HS-27A (cell line): ENCODE measurements at places on chromosomes 2 and 18.

- no peak for DNase-seq
Observed at GRCh38 chr2:31992025-31992579, 18.7 kb downstream of the MEMO1 start.

GRCh38 chr2:219041252-219041651, at the start of gene CFAP65:
TSS of gene CFAP65 (minus strand) at chr2:219041516. CDS start at chr2:219039048, 2,468 bp downstream.
- no peak for DNase-seq

DNA sequence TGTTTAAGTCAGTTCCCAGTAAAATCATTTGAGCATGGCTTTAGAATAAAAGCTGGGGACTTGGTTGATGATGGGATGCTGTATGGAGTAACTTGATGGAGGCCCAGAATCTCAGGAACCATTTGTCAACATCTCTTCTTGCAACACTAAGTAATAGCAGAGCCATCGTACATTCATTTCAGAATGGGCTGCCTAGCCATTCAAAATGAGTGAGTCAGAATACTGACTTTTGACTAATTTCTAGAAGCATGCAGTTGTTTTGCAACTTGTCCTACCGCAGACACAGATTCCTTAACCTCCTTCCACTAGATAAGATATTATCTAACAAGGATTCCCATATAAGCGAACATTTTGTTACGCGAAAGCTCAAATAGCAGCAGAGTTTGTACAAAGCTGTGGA, 229.5 kb downstream of the CNTNAP5 start:
- no peak for DNase-seq

GRCh38 chr18:63112706-63113105, 206.9 kb downstream of the BCL2 start:
- no peak for DNase-seq

DNA sequence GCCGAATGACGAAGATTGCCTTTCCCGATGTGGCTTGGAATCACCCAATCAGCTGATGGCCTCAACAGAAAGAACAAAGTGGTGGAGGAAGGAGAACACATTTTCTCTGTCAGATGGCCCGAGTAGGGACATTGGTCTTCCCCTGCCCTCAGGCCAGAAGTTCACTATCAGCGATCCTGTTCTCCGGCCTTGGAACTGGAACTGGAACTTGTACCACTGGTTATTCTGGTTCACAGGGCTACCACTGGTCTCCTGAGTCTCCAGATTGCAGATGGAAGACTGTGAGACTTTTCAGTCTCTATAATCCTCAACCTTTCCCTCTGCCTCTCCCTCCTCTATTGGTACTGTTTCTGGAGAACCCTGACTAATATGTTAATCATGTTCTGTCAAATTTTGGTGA, 180.4 kb downstream of the ANKRD30B start:
- DNase-seq = no peak

GRCh38 chr2:40723194-40723593, 271.3 kb upstream of the SLC8A1 start:
- no peak for DNase-seq

DNA sequence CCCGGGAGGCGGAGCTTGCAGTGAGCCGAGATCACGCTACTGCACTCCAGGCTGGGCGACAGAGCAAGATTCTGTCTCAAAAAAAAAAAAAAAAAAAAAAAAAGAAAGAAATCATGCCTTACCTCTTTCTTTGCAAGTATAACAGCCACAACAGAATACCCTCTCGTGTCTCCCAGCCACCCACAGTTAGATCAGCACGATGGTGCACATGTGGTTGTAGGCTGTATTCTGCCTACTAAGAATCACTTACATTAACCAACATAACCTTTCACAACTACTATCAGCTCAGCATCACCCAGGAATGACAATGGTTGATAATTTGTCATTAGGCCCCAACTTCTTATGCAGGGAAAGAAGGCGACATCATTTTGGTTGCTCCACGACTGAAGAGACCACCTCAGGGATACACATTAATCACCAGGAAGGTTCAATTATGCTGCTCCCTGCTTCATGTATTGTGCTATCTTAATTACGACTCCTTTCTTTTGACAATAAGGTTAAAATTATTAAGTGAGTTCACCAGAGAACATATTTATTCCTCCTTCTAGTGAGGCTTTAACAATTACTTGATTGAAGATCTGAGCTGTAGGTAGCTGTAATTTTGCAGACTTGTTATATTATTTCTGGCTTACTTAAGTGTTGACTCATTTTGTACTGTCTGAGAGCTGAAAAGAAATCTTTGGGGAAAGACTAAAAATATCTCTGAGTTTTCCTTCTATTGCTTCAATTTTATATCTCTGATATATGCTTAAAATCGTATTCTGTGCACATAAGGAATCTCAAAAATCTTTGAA, 120.1 kb downstream of the LRP1B start:
- DNase-seq = no peak

- DNase-seq = no peak
Observed at GRCh38 chr2:95058989-95059641, 33.6 kb downstream of the MAL start.

- DNase-seq = no peak
Observed at GRCh38 chr18:76489081-76489480, 6.0 kb downstream of the ZNF516 start.

DNA sequence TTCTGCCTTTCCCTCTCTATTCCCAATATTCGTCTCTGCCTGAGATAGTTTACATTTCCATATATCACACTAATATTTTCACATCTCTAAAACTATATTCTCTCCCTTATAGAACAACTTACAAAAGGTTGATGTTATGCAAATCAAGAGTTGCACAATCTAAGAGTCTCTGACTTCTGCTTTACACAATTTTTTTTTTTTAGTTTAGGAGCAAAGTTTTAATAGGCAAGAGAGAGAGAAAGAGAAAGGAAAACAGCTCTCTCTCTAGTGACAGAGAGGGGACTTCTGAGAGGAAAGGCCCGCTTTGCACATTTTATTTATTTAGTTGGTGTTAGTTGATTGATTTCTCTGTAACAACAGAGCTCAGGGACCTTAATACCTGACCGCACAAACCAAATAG, 380.2 kb downstream of the TXNL1 start:
- DNase-seq = no peak

- no peak for DNase-seq
Observed at GRCh38 chr2:85523903-85524335, 15.0 kb upstream of the MAT2A start.

- DNase-seq = no peak
Observed at GRCh38 chr2:227653419-227653818, 13.2 kb upstream of the SCYGR5 start.

DNA sequence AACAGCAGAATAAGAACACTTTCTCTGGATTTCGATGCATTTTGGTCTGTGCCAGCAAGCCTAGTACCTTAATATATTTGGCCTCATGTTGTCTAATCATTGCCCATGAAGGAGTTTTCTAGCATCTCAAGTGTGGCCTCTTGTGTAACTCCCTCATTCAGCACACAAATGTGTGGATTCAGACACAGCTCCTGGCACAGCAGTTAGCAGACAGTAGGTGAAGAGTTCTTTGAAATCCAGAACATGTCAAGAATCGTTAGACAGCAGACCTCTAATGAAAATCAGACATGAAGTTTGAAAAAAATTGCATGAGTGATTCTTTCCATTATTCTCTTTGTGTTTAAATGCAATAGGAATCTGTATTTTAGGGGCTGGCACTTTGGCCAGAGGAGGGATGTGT, 177.0 kb downstream of the FMNL2 start:
- no peak for DNase-seq

DNA sequence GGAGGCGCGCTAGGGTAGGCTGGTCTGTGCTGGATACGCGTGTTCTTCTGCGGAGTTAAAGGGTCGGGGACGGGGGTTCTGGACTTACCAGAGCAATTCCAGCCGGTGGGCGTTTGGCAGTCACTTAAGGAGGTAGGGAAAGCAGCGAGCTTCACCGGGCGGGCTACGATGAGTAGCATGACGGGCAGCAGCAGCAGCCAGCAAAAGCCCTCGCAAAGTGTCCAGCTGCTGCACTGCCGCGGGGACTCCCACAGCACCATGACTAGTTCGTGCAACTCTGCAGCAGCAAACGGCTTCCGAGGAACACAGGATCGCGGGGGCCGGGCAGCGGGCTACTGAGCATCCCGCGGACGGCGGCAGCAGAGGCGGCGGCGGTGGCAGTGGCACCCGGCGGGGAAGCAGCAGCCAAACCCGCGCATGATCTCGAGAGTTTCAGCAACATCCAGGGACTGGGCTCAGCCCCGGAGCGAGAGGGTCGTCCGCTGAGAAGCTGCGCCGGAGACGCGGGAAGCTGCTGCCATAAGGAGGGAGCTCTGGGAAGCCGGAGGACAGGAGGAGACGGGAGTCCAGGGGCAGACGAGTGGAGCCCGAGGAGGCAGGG, 368 bp downstream of the TMEFF2 start:
- no peak for DNase-seq

DNA sequence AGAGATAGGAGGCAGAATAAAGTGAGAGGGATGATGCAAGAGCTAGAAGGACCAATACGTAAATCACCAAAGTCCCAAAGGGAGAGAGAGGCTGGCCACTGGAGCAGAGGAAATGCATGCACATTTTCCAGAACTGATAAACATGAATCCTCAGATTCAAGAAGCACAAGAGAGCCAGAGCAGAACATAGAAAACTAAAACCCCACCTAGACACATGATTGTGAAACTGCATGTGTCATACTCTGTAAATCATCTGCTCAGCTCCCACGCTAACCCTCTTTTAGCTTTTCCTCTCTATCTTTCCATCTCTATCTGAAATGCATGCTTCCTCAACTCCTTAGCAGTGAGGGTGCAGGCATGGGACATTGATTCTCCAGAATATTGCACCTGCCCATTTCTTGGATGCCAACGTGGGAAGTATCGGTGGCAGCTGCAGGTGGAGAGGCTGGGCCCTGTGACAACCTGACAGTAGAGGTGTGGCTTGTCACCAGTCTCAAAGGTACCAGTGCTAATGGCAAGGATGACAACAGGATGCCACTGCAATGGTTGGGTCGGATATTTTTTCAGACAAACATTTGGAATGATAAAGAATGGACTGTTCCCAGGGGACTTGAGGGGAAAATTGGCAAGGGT, 89.3 kb upstream of the OTOS start:
- DNase-seq = no peak

DNA sequence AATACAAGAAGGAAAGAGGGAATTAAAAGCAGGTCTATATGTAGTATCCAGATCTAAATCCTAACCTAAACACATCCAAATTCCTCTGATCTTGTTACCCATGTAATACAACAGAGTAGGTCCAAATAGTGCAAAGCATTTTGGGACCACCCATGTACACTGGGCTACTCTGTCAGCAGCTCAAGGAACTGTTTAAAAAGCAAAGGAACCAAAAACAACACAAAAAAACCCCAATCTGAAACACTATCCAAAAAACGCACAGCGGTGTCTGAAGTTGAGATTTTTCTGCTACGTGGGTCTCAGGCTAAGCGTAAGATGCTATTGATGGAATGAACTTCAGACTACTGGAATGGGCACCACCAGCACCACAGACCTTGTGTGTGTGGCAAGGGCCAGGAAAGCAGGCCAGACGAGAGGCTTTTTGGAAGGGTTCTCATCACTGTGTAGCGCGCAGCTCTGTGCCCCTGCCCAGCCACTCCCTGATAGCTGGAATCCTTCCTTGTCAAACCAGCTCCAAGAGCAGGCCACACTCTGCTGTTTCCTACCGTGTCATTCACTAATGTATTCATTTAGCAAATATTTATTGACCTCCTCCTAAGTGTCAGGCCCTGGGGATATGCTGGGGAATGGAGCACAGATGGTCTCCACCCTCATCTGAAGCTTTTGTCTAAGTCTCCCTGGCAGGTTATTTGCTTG, 101.4 kb downstream of the COLEC12 start:
- no peak for DNase-seq

DNA sequence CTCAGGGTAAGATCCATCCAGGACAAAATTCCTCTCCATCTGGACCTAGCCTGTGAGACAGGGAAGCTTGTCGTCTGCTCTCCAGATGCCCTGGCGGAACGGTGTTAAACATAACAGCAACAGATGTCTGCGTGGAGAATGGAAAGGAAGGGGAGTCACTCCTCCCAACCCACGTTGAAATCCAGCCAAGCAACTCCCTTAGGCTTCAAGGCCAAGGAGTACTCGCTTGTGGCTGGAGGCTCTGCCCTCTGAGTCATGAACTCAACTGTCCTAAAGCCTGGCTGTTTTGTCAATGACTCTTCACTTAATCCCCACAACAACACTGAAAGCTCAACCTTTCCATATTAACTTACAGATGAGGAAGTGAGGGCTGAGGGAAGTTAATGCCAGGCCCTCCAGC, 42.2 kb downstream of the TPO start:
- DNase-seq = no peak

DNA sequence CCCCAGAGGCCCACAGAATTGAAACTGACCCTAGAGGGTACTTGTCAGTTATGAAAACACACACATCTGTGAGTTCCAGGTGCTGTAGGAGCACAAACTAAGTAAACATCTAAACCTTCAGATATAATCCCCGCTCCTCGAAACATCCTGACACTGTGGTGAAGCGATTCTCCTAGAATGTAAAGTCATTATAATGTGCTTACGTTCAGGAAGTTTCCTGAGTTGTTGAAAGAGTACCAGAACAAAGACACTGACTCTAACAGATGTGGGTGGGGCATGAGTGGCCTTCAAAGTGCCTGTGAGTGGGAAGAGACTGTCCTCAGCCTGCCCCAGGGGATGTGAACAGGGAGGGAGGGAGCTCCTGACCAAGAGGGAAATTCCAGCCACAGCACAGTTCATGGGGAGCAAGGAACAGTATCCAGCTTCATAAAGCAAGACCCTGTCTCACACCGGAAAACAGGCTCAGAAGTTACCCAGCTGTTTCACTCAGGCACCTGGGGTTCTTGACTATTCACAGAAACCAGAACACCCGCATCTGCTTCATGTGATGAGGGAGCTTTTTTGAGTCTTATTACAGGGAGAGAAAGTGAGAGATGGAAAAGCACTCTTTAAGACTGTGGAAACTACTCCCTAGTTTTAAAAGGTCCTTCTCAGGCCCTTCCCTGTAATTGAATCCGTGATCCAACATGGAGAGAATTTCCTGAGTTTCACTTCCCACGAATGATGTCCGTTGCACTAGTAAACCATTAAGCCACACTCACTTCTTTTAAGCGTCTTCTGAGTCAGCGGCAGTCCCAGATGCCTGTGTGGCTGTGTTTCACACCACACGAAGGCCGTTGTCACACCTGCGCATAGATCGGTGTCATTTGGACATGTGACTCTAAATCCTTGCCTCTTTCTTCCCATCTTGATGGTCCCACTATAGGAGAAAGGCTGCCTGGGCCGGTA, 88.6 kb upstream of the EML6 start:
- no peak for DNase-seq

DNA sequence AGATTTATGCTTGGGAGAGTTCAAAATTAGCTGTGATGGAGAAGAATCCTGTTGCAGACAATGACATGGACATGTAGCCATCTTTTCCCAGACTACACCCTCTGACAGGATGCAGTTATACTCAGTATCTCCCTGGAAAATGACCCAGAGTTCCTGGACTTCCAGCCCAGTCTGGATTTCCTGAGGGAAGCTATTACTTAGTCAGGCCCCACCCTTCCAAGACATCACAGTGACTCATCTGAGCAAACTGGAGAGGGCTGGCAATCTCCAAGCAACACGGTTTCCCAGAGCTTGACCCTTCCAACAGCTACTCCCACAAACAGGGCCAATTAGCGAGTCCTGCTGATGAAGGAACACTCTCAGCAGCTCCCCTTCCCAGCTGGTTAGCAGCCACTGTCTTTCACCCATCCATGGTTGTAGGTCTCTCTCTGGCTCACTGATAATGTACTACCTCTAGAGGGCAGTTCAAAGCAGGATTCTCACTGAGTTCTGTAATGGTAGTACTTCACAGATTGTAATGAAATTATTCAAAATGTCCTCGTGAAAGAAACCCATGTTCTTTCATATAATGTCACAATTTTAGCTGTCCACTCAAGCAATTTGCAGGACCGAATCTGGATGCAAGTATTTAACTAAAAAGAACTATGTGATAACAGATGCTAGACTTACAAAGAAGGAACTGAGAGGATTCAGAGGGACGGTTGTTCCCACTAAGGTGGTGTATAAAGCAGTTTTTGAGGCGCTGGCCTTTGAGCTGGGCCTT, 110.2 kb downstream of the MDH1 start:
- DNase-seq = peak; percentile 52
